ENCODE measurements at places on chromosomes 7 and 10.
A peak's percentile ranks its signal among the peaks of the same experiment; 100 is the strongest.

GRCh38 chr10:74058071-74058470, 60.2 kb downstream of the VCL start:
- DNase-seq = no peak

- no peak for DNase-seq
Measured at GRCh38 chr7:155281398-155281969, 16.2 kb upstream of the INSIG1 start.

DNA sequence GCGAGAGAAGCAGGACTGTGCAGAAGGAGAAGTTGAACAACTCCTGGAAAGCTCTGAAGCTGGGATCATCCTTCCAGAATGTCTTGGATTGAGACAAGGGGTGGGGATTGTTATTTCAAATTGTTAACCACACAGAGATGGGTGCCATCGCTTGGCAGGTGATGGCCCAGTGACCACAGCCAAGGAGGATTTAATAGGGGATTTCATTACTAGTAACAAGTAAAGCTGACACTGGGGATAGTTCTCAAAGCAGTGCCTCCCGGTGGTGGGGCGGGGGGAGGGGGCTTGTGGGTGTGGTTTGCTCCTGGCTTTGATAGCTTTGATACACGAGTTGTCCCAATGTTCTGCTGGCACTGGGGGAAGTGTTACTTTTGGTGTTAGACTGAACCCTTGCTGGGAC, 59.2 kb downstream of the ZNF503 start:
- no peak for DNase-seq

GRCh38 chr7:125592331-125592730, 662.7 kb upstream of the POT1 start:
- DNase-seq = no peak

GRCh38 chr7:118087126-118087525, 96.8 kb upstream of the LSM8 start:
- DNase-seq = no peak

- DNase-seq = no peak
Measured at GRCh38 chr10:83848677-83849076, 290.6 kb upstream of the GHITM start.

DNA sequence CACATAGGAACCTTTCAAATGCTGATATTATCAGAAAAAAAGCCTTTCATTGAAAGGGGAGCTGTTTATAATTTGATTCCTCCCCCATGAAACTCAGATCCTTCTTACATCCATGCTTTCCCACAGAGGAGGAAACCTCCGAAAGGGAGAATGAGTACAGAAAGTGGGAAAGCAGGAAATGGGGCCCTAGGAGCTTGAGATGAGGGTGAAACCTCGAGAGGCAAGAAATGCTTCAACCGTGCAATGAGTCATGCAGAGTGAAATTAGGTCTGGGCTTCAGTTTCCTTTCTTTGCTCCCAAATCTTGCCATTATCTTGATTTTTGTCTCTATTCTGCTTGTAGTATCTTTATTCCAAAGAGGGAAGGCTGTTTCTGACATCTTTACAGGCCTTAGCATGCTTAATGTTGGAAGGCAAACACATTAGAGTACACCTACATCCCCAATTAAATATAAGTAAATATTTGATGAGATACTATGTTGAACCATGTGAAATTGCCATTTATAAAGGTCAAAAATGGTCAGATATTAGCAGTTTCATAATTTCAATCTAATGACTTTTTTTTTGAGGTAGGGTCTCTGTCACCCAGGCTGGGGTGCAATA, 79.1 kb downstream of the NAMPT start:
- no peak for DNase-seq

DNA sequence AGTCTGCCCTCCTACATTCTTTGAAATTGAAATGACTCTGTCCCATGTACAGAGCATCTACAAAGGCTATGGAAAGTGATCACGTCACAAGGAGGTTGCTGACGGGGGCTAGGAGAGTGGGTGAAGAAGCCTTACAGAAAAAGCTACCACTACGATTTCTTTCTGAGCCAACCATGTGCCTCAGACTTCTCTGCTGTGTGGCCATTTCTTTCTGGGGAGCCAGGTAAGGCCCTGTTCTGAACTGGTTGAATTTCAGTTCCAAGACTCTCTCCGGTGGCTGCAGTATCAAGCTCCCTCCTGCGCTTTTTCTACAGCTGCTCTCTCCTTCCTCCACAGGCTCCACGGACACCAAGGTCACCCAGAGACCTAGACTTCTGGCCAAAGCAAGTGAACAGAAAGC, 112.5 kb upstream of the PRSS1 start:
- no peak for DNase-seq

DNA sequence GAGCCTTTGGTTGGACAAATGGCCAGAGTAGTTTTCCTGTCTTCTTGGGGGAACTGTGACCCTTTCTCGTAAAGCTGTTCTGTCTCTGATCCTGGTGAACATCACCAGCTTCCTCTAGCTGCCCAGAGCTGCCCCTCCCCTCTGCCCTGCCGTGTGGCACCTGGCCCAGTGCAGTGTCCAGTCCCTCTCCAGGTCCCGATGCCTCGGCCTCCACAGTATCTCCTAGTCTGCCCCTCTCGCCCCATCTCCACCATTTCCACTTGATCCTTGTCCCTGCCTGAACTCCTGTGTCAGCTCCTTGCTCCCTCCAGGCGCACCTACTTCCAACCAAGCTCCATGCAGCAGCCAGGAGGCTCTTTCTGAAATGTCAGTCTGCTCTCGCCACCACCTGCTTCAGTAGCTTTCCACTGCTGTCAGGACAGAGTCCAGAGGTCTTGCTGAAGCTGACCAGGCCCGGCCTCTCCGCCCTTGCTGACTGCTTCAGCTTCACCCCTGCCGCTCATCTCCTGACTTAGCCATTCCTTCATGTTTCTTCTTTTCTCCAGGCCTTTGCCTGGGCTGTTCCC, 133.6 kb downstream of the GRK5 start:
- DNase-seq = no peak

GRCh38 chr10:93143281-93143680, 69.6 kb downstream of the CYP26A1 start:
- DNase-seq = no peak

GRCh38 chr10:129332476-129332875, 134.6 kb upstream of the MGMT start:
- no peak for DNase-seq

- DNase-seq = no peak
Measured at GRCh38 chr10:23695825-23696420, 257.0 kb downstream of the OTUD1 start.

DNA sequence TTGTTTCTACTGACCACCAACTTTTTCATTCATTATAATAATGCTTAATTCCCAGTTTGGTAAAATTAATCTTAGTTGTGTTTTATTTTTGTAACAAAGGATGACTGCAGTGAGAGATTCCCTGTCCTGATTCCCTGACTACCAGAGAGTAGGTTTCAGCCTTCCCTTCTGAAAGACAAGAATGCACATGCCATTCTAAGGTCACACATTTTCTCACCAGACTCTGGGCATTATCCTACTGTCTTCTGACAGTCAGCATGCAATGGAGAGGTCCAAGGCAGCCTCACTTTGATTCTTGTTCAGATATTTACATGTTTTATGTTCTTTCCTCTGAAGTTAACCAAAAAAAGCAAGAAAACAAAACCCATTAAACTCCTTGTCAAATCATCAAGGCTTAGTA, 372.7 kb upstream of the CDC14C start:
- no peak for DNase-seq

GRCh38 chr7:152338561-152338960, 97.2 kb downstream of the KMT2C start:
- no peak for DNase-seq

GRCh38 chr7:93551931-93552330, 22.6 kb downstream of the CALCR start:
- no peak for DNase-seq

- no peak for DNase-seq
Measured at GRCh38 chr7:15723841-15724240, 37.4 kb upstream of the MEOX2 start.

GRCh38 chr10:5684971-5685763, 529 bp downstream of the TASOR2 start:
- DNase-seq = no peak

GRCh38 chr7:20219446-20220292, 2.5 kb upstream of the MACC1 start:
- DNase-seq = no peak

DNA sequence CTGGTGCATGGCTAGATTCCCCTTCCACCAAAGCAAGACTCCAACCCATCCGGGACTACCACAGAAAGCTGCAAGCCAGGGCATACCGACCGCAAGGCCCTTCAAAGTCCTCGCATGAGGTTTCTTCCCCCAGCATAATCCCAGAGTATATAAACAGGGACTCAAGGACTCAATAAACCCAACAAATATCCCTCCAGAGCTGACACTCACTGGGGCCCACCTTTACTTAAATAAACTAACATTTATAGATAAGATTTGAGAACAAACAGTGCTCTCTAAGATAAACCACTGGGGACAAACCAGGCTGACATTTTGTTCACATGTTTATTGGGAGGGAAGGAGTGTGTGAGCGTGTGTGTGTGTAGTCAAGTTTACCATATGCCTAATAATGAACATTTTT, 138.2 kb downstream of the ADAM12 start:
- DNase-seq = no peak

GRCh38 chr10:72459301-72459700, 104.6 kb upstream of the DNAJB12 start:
- DNase-seq = no peak

GRCh38 chr7:86664486-86664885, 20.8 kb downstream of the GRM3 start:
- no peak for DNase-seq

- DNase-seq = no peak
Measured at GRCh38 chr7:22002726-22003125, 57.0 kb upstream of the CDCA7L start.

GRCh38 chr10:1110674-1111119, 54.5 kb downstream of the WDR37 start:
- no peak for DNase-seq

DNA sequence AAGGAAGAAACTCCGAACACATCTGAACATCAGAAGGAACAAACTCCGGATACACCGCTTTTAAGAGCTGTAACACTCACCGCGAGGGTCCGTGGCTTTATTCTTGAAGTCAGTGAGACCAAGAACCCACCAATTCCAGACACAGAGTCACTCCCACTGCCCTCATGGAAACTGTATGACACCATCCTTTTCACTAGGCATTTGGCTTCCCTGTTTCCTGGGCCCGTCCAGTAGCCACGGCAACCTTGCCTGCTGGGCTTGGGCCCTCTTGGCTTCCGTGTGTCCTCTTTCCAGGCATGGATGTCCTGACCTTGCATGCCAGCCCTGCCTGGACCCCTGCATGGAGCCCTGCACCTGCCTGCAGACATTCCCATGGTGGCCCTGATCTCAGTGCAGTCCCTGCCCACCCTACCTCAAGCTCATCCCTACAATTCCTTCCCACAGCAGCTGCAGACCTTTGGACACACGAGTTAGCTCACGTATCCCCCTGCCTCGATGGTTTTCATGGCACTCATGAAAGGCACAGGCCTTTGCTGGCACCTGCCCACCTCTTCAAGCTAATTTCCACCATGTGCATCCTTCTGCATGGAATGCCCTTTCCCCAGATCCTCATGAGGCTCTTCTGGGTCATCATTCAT, 6.7 kb downstream of the SH2D4B start:
- DNase-seq = no peak

GRCh38 chr7:158450476-158451124, 137.0 kb downstream of the PTPRN2 start:
- no peak for DNase-seq

- no peak for DNase-seq
Measured at GRCh38 chr7:25260862-25261494, 32.7 kb upstream of the NPVF start.

DNA sequence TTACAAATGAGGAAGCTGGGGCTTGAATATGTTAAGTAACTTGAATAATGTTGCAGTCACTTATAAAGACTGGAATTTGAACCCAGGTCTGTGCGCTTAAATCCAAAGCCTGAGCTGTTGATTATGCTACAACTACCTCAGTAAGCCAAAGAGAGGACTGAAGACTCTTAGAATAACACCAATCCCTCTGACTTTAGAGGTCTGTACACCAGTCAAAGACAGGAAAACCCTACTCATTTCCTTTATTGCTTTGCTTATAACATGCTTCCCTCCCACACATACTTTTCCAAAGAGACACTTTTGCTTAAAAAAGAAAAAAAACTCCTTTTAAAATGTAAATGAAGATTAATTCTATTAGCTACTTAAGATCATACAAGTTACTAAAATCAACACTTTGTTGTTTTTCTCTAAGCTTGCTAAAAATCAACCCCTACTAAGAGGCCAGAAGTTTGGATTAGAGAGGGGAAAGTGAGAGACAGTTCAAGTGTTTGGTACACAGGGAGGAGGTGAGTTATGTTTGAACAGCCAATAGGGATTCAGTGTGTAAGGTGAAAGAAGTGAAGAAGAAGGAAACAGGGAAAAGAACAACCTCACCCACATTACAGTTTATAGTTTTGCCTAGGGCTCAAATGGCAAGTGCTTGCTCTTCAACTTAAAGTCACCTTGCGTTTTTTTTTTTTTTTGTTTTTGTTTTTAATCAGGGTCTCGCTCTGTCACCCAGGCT, 74.8 kb downstream of the MDH2 start:
- DNase-seq = no peak

- no peak for DNase-seq
Measured at GRCh38 chr7:4766666-4767519, 8.5 kb upstream of the AP5Z1 start.

DNA sequence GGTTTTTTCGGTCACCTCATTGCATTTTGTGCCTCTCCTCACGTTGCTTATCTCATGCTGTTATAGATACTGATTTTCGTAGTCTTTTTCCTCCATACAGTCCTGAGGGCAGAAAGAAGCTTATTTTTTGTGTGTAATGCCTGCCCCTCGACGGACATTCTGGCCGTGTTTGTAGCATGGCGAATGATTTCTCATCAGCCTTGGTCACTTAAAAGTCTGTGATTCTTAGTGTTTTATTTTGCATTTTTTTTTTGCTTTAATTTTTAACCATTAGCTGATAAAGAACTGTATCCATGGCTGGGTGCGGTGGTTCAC, 469 bp upstream of the NOC3L start:
- no peak for DNase-seq

GRCh38 chr7:102291056-102291915, 4.6 kb downstream of the SH2B2 start:
- DNase-seq = no peak

DNA sequence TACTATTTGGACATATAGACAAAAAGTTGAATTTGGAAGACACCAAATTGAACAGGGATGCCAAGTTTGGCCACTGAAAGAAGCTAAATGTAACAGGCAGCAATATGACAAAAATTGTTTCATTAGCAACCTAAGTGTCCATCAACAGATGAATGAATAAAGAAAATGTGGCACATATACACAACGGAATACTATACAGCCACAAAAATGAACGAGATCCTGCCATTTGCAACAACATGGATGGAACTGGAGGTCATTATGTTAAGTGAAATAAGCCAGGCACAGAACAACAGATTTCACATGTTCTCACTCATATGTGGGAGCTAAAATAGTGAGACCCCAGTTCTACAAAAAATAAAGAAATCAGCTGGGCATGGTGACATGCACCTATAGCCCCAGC, 43.8 kb downstream of the NEBL start:
- no peak for DNase-seq

- peak; percentile 69 for DNase-seq
Measured at GRCh38 chr10:72612203-72612826, 13.6 kb downstream of the MICU1 start.

Data from NCI-H1694 (cell line).